HFF-Myc (cell line): ENCODE measurements at places on chromosomes 2 and 18.

DNA sequence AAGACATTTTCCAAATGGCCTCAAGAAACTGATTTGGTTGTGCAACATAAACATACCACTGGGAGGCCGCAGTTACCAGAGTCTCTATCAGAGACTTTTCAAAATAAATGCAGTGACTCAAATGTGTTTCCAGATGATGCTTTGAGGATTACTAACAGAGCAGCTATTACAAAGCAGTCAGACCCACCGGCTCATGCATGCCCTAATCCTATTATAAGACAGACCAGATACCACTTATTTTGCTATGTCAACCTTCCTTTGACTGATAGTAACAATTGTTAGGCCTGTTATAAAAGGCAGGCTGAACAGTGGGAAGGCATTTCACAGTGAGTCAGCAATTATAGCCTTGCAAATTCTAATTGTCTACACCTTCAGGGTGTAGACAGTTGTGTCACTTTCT is 217.7 kb downstream of the LRRTM1 start:
- no peak for DNase-seq

- DNase-seq: no peak
Observed at GRCh38 chr2:207896525-207897285, 127.0 kb upstream of the FZD5 start.

GRCh38 chr2:48779019-48779716 is 23.6 kb upstream of the LHCGR start:
- DNase-seq: no peak

DNA sequence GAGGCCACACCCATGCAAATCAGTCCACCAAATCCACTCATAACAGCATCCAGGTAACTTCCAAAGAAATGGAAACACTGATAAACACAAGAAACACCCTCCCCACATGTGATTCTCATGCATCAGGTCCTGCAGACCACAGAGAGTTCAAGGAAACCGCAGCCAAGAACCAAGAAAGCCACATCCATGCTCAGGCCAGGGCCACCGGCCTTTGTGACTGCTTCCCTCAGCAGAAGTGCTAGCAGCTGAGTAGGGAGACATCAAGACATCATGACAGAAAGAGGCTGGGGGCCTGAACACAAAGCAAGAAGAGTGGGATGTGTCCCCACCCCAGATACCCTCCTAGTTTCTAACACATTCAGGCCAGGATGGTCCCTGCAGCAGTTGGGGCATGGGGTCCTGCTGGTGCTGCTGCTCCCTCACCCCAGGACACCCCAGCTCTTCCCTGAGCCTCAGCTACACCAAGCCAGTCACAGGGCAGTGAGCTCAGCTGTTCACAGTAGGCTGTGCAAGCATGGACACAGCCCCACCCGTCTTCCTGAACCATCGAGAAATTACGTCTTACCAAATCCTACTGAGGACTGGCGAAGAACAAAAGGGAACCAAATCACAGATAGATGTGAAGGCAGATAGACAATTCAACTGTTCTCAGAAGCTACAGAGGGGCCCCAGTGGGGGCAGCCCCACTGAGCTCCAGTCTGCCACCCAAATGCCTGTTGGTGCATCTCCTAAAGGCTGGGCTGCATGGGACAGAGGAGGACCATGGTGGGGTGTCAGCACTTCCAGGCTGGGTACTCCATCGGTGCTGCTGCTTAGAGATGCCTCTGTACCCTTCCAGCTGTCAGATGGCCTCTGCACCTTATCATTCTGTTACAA is 60.9 kb downstream of the HDAC4 start:
- no peak for DNase-seq

GRCh38 chr2:42085706-42086487 is 38.1 kb downstream of the PKDCC start:
- DNase-seq: no peak

GRCh38 chr18:56200381-56200911 is 437.9 kb downstream of the TXNL1 start:
- peak; percentile 68 for DNase-seq

DNA sequence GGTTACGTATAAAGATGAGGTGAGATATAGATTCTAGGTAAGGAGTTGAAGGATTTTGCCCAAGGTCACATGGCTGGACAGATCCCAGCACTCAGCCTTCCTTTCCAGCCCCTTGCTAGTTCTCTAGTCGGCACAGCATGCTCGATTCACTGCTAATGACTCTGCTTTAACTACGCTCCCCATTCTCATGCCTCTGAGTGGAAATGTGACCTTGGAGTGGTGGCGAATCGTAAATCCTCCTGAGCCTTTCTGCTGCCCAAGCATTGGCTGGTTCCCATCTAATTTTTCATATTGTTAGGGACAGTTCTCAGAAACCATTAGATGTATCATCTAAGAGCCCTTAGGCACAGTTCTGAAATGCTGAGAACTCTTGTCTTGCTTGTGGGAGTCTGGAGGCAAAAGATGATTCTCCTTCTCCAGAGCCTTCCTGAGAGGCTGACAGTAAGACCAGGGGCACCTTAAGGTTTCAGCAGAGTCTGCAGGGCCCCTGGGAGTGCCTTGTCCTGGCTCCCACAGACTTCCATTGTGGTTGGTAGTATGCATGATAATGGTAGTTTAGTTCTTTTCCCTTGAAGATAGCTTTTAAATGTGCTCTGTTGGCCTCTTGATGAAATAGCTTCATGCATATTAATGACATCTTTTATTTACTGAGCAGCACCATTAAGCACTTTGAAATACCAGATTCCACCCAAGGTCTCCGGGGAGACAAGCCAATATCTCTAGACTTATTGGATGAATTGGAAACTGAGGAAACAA is 377.8 kb upstream of the SLC14A2 start:
- DNase-seq: no peak

- DNase-seq: no peak
Observed at GRCh38 chr18:63311118-63312018, 8.2 kb downstream of the BCL2 start.

DNA sequence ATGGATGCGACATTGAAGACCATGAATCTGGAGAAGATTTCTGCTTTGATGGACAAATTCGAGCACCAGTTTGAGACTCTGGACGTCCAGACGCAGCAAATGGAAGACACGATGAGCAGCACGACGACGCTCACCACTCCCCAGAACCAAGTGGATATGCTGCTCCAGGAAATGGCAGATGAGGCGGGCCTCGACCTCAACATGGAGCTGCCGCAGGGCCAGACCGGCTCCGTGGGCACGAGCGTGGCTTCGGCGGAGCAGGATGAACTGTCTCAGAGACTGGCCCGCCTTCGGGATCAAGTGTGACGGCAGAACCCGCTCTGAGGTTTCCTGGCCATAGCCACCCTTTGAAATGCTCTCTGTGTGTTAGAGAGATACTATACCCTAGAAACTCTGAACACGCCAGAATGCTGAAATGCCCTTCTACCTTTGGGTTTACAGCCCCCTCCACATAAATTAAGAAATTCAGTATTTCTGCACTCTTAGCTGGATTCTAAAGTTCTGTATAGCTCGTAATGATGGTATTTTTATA is 659 bp downstream of the CHMP1B start:
- no peak for DNase-seq

DNA sequence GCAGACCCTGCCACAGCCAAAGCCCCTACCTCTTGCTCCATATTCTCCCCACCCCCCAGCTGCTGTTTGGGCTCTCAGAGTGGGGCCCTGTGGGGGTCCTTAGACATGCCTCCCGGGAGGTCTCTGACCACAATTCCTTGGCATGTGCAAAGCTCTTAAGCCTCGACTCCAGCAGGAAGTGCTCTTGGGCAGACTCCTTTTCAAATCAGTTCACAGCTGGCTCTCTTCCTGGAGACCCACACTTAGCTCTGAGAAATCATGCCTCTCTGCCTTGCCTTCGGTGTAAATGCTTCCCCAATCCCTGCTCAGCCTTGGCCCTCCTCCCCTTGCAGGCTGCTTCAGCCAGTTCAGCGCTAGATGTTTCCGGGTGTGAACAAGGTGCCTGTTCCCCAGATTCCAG is 46.9 kb downstream of the NGEF start:
- DNase-seq: no peak

GRCh38 chr2:174524527-174524926 is 37.7 kb upstream of the GPR155 start:
- DNase-seq: no peak
